ENCODE measurements at places on chromosomes 11 and 22.

GRCh38 chr11:87374038-87374807 lies 336.5 kb downstream of the TMEM135 start:
- DNase-seq = no peak
- H3K36me3 ChIP-seq = no peaks in the 10 kb centered on the region
- no peak overlapping the region for H3K27ac ChIP-seq
- no peaks in the 10 kb centered on the region for H3K4me1 ChIP-seq
- peaks cover 3% of the 10 kb centered on the region for H3K27me3 ChIP-seq
- H3K4me3 ChIP-seq = no peak overlapping the region

DNA sequence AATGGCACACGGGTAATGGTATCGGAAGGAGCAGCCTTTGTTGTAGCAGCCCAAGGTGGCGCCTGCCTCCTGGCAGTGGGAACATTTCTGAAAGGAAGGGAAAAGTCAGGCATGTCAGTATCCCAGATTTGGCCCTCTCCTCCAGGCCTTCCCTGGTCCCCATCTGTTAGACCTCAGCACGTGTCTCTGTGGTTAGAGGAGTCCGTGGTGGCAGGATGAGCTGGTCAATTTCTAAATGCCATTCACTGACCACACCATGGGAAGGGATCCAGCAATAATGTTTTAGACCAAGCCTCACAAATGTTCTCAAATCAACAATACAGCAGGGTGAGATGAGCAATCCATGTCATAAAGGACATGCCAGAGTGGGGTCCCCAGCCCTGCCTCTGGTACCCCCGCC lies 49.0 kb upstream of the CYP2D6 start:
- H3K27ac ChIP-seq = peak overlapping the region; percentile 30
- DNase-seq = no peak
- peaks cover 61% of the 10 kb centered on the region for H3K4me1 ChIP-seq
- H3K27me3 ChIP-seq = no peaks in the 10 kb centered on the region

DNA sequence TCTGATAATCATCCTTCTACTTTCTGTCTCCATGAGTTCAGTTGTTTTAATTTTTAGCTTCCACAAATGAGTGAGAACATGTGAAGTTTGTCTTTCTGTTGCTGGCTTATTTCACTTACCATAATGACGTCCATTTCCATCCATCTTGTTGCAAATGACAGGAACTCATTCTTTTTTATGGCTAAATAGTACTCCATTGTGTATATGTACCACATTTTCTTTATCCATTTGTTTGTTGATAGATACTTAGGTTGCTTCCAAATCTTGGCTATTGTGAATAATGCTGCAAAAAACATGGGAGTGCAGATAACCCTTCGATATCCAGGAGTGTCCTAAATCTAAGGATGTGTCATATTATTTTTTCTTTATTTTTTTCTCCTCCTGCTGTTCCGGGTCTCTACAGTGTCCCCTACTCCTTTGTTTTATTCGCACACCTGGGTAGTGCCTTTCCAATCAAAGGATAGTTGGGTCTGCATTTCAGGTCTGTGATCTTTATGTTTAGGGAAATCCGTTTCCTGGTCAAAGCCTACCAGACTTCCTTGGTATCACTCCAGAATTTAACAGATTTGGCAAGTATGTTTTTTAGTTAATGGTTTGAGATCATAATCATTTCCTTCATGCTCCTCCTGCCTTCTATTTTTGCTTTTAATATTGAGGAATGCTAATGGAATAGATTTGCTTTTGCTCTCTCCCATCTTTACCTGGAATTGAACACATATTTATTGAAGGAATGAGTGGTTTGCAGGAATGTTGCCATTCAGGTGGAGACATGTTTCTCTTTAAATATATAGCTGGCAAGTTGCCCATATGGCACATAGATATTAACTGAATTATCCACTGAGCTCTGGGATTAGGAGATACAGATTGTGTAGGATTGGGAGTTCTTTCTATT lies 53.7 kb downstream of the ARHGEF12 start:
- H3K4me3 ChIP-seq = no peak overlapping the region
- H3K4me1 ChIP-seq = no peaks in the 10 kb centered on the region
- no peak for DNase-seq

DNA sequence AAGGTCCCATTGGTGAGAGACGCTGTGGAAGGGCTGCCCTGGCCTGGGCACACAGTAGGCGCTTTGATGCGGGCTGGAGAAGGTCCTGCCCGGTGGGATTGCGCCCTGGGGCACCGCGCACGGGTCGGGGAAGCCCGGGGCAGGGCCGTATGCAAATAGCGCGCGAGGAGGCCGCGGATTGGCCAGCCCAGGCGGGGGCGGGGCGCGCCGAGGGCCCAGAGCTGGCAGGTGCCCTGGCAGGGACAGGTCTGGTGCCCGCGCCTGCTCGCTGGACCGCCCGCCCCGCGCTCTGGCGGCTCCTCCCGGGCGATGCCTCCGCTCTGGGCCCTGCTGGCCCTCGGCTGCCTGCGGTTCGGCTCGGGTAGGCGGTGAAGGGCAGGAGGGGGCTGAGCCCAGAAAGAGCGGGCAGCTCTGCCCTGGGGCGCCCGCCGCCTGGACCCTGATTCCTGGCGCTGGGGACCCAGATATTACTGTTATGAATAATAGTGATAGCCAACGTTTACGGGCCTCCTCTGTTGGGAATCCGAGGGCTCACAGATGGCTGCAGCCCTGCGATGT lies at the start of gene UPK3A:
Gene UPK3A, plus strand, starts transcription at position 245 of the 558 bp plus-strand sequence. Its CDS starts 65 bp downstream, at position 310.
- peaks cover 36% of the 10 kb centered on the region for H3K27me3 ChIP-seq
- peak; percentile 44 for DNase-seq
- no peaks in the 10 kb centered on the region for H3K36me3 ChIP-seq

DNA sequence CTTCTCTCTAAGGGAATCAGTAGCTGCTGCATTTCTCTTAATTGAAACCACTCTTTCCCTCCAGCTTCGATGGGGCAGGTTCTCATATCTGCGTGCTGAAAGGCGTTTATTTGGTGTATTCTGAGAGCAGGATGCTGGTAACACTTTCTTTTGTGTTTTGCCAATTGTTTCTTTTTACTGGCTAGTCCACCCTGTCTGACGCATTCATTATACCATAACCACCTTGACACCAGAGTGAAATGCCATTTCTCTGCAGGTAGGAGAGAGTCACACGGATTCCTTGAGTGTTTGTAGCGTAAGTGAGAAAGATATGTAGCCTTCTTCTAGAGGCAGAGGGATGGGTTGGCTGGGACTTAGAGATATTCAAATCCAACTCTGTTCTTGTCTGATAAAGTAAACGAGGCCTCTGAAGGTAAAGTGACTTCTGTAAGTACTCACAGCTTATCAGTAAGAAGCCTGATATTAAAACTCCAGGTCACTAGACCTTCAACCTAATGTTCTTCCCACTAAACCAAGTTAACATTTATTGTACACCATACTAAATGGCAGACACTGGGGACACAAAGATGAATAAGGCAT lies 21.4 kb downstream of the CD44 start:
- no peaks in the 10 kb centered on the region for H3K27me3 ChIP-seq
- H3K27ac ChIP-seq = no peak overlapping the region
- H3K4me3 ChIP-seq = no peak overlapping the region
- H3K36me3 ChIP-seq = peaks cover 83% of the 10 kb centered on the region
- H3K4me1 ChIP-seq = peaks cover 84% of the 10 kb centered on the region

GRCh38 chr11:95135155-95135554 lies 45.5 kb downstream of the ENDOD1 start:
- H3K4me1 ChIP-seq = peaks cover 15% of the 10 kb centered on the region
- no peaks in the 10 kb centered on the region for H3K27me3 ChIP-seq
- no peak overlapping the region for H3K4me3 ChIP-seq
- no peak for DNase-seq
- no peak overlapping the region for H3K27ac ChIP-seq

GRCh38 chr11:129048911-129049310 lies 106.2 kb upstream of the TP53AIP1 start:
- H3K4me3 ChIP-seq = no peak overlapping the region
- H3K4me1 ChIP-seq = no peaks in the 10 kb centered on the region
- no peaks in the 10 kb centered on the region for H3K27me3 ChIP-seq
- no peak overlapping the region for H3K27ac ChIP-seq
- no peaks in the 10 kb centered on the region for H3K36me3 ChIP-seq
- no peak for DNase-seq

GRCh38 chr11:100984668-100985067 lies 144.9 kb downstream of the PGR start:
- H3K27me3 ChIP-seq = no peaks in the 10 kb centered on the region
- no peak overlapping the region for H3K27ac ChIP-seq
- no peaks in the 10 kb centered on the region for H3K36me3 ChIP-seq
- H3K4me3 ChIP-seq = no peak overlapping the region

DNA sequence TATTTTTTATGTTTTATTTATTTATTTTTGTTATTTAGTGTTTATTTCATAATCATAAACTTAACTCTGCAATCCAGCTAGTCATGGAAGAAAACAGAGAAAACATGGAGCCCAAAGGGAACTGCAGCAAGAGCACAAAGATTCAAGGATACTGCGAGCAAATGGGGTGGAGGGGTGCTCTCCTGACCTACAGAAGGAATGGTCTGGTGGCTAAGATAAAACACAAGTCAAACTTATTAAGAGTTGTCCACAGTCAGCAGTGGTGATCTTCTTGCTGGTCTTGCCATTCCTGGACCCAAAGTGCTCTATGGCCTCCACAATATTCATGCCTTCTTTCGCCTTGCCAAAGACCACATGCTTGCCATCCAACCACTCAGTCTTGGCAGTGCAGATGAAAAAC lies 36.7 kb downstream of the STIM1 start:
- no peak overlapping the region for H3K27ac ChIP-seq
- no peaks in the 10 kb centered on the region for H3K27me3 ChIP-seq
- no peak for DNase-seq
- peaks cover 39% of the 10 kb centered on the region for H3K4me1 ChIP-seq
- H3K36me3 ChIP-seq = peaks cover 39% of the 10 kb centered on the region

- H3K27ac ChIP-seq = no peak overlapping the region
- H3K4me3 ChIP-seq = no peak overlapping the region
- no peaks in the 10 kb centered on the region for H3K4me1 ChIP-seq
- H3K36me3 ChIP-seq = peaks cover 44% of the 10 kb centered on the region
Observed at GRCh38 chr11:68050371-68050841, 11.6 kb downstream of the TCIRG1 start.

GRCh38 chr11:128981254-128981653 lies 38.6 kb upstream of the TP53AIP1 start:
- peaks cover 10% of the 10 kb centered on the region for H3K4me1 ChIP-seq
- DNase-seq = no peak
- no peaks in the 10 kb centered on the region for H3K36me3 ChIP-seq

GRCh38 chr22:29375398-29376076 lies 12.8 kb downstream of the AP1B1 start:
- peak overlapping the region; percentile 2 for H3K27ac ChIP-seq
- H3K4me3 ChIP-seq = no peak overlapping the region
- peaks cover 17% of the 10 kb centered on the region for H3K4me1 ChIP-seq
- H3K36me3 ChIP-seq = peaks cover 30% of the 10 kb centered on the region
- no peaks in the 10 kb centered on the region for H3K27me3 ChIP-seq

GRCh38 chr11:19946681-19947080 lies 213.6 kb downstream of the DBX1 start:
- no peak overlapping the region for H3K27ac ChIP-seq
- no peak for DNase-seq

- H3K27me3 ChIP-seq = peaks cover 13% of the 10 kb centered on the region
- peaks cover 39% of the 10 kb centered on the region for H3K4me1 ChIP-seq
- peak overlapping the region; percentile 54 for H3K27ac ChIP-seq
- H3K36me3 ChIP-seq = peaks cover 5% of the 10 kb centered on the region
- no peak for DNase-seq
Observed at GRCh38 chr11:35029979-35030682, 108.8 kb upstream of the CD44 start.

DNA sequence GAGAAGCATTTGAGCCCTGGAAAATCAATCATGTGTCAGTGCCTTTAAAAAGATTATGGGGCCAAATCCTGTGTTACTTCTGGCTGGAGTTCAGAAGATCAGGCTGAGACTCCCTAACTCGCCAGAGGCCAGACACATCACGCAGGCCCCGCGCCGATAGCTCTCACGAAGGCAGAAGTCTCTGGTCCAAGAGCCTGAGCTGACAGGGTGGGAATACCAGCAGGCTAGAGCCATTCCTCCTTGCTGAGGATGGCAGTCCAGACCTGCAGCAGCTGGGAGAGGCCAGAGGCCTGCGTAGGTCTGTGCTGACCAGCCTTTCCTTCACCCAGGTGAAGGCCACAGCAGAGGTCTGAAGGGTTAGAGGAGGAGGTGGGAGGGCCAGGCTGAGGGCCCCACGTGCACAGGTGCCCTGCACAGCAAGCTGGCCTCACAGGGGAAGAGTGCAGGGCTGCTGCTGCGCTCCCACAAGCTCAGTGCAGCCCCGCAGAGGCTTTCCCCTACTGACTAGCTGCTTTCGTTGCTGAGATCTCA lies 52.9 kb downstream of the ST14 start:
- no peak overlapping the region for H3K4me3 ChIP-seq
- H3K36me3 ChIP-seq = no peaks in the 10 kb centered on the region
- H3K27me3 ChIP-seq = no peaks in the 10 kb centered on the region
- no peak for DNase-seq

DNA sequence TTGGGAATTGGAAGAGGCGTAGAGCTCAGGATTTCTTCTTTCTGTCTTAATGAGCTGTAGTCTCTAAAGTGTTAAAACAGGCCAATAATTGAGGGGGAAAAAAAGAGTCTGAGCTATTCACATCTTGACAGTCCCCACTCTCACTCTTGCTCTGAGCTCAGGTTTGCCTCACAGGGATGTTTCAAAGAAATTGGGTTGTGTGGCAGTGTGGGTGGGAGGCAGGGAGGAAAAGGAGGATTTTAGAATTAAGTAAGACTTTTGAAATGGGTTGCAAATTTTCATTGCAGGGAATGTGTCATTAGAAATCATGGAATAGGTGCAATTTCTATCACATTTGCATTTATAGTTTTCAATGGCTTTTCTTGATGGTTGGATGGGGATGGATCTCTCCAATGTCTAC lies 338.8 kb upstream of the KIRREL3 start:
- H3K4me1 ChIP-seq = no peaks in the 10 kb centered on the region
- H3K27ac ChIP-seq = no peak overlapping the region
- H3K4me3 ChIP-seq = no peak overlapping the region
- H3K36me3 ChIP-seq = no peaks in the 10 kb centered on the region

DNA sequence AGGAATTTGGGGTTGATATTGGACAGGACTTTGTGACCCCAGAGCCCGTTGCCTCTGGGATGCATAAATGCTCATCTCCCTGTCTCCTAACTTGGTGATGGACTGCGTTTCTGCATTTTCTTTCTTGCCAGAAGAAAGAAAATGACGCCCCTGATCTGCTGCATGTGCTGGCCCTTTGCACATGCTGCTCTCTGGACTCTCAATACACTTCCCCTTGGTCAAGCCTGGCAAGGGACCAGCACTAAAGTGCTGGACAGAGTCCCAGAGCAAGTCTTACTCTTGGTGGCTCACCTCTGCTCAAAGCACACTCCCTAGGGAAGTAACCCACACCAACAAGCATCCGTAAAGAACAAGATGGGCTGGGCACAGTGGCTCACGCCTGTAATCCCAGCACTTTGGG lies 40.7 kb downstream of the MYH9 start:
- H3K27ac ChIP-seq = peak overlapping the region; percentile 46
- peaks cover 63% of the 10 kb centered on the region for H3K36me3 ChIP-seq
- no peak overlapping the region for H3K4me3 ChIP-seq
- peaks cover 60% of the 10 kb centered on the region for H3K4me1 ChIP-seq
- no peak for DNase-seq

DNA sequence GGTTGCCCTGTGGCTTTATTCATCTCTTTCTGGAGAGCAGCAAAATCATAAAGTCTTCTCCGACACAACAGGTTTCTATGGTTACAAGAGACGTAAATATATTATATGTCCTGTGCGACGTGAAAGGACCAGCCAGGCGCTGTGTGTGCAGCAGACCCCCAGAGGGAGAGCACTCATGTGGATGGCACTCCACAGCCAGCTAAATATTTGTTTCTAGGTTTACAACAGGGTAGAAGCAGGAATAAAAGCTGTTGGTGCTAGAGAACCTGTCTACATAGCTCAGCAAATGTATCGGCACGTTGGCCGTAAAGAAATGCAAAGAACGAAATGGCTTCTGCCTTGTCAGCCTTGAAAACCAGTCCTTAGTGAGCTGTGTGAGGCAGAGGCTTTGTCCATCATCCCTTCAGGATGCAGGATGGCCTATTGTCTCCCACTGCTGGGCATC lies 133.8 kb upstream of the PITPNB start:
- H3K36me3 ChIP-seq = no peaks in the 10 kb centered on the region
- H3K4me1 ChIP-seq = no peaks in the 10 kb centered on the region
- H3K27me3 ChIP-seq = peaks cover 2% of the 10 kb centered on the region

Measured in activated T-helper 2 cell treated with anti-CD3 and anti-CD28 coated beads, Interferon-gamma antibody, Interleukin-2, Interleukin-4, amounts not matched to agents 10 μg/mL and 5 μg/mL and 100 μg/mL, durations not matched to agents 14 hours and 24 hours and 36 hours (primary cell).